Astrocyte (in vitro differentiated cells and primary cell): ENCODE measurements at places on chromosomes 12 and 14.

DNA sequence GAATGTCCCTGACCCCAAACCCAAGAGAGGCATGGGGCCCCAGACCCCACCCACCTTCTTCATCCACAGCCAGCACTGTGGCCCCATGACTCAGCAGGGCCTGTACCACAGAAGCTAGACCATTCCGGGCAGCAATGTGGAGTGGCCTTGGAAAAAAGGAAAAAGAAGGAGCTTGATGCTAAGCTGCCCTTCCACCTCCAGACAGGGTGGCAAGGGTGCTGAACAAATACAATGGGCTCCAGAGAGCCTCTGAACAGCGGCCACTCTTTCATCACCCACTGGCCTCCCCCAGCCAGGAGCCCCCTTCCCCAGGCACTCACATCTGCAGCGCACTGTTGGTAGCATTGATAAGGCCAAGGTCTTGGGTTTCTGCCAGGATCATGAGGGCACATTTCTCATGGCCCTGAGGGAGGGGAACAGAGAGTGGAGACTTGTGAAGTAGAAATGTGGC lies 13.9 kb downstream of the SLC39A5 start:
- no peak overlapping the region for H3K4me3 ChIP-seq
- H3K27me3 ChIP-seq, result no peaks in the 10 kb centered on the region
- H3K4me1 ChIP-seq, result no peaks in the 10 kb centered on the region
- no peak for DNase-seq
- peaks cover 34% of the 10 kb centered on the region for H3K36me3 ChIP-seq
- no peak overlapping the region for H3K27ac ChIP-seq

GRCh38 chr14:96072746-96073145 lies 33.6 kb downstream of the C14orf132 start:
- DNase-seq, result no peak

GRCh38 chr12:74890237-74890599 lies 319.4 kb downstream of the KCNC2 start:
- peaks cover 20% of the 10 kb centered on the region for H3K4me1 ChIP-seq
- DNase-seq, result peak; percentile 89
- H3K4me3 ChIP-seq, result peak overlapping the region; percentile 42
- H3K27me3 ChIP-seq, result no peaks in the 10 kb centered on the region

GRCh38 chr12:59874781-59875180 lies 279.0 kb downstream of the SLC16A7 start:
- H3K36me3 ChIP-seq, result no peaks in the 10 kb centered on the region
- no peaks in the 10 kb centered on the region for H3K27me3 ChIP-seq
- H3K4me3 ChIP-seq, result no peak overlapping the region
- H3K4me1 ChIP-seq, result no peaks in the 10 kb centered on the region
- no peak overlapping the region for H3K27ac ChIP-seq

DNA sequence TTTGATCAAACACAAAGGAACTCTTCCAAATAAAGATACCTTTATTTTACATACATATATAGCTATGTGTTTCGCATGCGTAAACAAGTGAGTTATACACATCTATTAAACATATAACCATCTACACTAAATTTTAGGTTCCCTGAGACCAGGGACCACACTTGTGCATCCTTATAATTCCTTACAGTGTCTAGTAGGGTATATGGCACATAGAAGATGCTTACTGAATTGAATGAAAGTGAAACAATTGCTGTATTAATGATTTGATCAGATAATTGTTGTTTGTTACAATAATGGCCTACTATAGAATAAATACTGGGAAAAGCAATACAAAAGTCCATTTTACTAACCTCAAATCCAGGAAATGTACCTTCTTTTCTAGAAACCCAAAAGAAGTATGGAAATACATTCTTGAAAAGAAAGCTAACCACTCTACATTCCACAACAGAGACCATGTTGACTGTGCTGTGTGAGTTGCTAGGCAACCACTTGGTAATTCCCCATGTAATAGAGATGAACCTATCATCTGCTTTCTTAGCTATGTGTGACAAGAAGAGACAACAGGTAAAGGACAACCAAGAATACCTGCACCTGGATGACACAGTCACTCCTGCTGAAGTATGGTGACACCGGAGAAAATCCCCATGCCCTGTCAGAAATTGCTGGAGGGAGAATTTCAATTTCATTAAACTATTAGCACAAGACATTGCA lies 11.9 kb upstream of the CIPC start:
- H3K27me3 ChIP-seq, result peaks cover 7% of the 10 kb centered on the region
- H3K4me1 ChIP-seq, result no peaks in the 10 kb centered on the region
- no peaks in the 10 kb centered on the region for H3K36me3 ChIP-seq
- H3K27ac ChIP-seq, result no peak overlapping the region

DNA sequence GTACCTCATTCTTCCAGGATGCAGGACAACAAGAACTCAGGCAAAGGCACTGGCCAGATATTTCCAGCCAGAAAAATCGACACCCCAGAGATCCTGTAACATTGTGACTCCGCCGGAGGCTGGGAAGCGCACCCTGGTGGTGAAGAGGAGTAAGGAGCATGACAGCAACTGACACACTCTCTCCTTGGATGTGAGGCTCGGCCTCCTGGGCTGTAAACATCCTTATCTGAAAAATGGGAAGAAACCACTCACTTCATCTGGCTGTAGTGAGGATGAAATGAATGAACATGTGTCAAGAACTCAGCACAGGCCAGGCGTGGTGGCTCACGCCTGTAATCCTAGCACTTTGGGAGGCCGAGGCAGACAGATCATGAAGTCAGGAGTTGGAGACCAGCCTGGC lies 27.5 kb downstream of the TCHP start:
- no peak for DNase-seq
- H3K4me3 ChIP-seq, result no peak overlapping the region
- H3K36me3 ChIP-seq, result peaks cover 20% of the 10 kb centered on the region
